ENCODE measurements at places on chromosomes 11 and 22. TPM values are rescaled to one million over a fixed set of nuclear protein-coding genes. Genes with fewer than 3 reads are reported as not detected.

DNA sequence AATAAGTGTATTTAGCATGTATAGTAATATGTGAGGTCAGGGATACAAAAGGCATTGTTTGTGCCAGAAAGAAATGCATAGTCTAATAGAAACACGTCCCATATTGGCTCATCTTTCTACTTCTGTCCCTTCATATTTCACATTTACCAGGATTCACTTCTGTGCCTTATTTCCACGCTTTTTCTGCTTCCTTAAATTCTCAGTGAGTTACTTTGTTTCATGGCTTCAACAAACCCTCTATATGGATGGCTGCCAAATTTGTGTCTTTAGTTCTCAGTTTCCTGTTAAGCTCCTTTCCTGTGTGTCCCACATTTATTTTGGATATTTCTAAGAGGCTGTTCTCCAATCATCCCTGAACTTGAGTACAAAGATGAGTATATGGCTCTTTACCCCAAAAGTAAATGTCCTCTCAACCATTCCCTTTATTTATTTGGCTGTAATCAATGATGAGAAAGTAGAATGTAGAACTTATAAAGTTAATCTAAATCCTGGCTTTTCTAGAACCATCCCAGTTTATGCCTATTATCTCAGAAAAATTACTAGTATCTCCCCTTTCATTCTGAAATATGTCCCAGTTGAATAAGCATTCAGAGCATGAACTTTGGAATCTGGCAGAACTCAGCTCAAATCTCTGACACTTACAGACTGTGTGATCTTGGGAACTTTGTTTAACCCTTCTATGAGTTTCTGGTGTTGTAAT is 23.5 kb downstream of the OR8B12 start:
- peaks cover 24% of the 10 kb centered on the region for H3K27me3 ChIP-seq
- no peak for DNase-seq
- H3K4me1 ChIP-seq, result no peaks in the 10 kb centered on the region
- no peaks in the 10 kb centered on the region for H3K36me3 ChIP-seq

- H3K4me3 ChIP-seq, result peak within 1 kb of the TSS; percentile 21
- H3K27ac ChIP-seq, result no peak within 1 kb of the TSS
- peaks cover 5% of the 10 kb centered on the region for H3K4me1 ChIP-seq
Measured at GRCh38 chr11:92224407-92225124, at the start of gene FAT3. Gene FAT3 (plus strand): TSS chr11:92224818. CDS start chr11:92352113, 127,295 bp downstream.

GRCh38 chr11:113874581-113875233 is 665 bp downstream of the USP28 start:
- H3K4me3 ChIP-seq, result peak overlapping the region; percentile 95
- no peaks in the 10 kb centered on the region for H3K27me3 ChIP-seq
- H3K27ac ChIP-seq, result peak overlapping the region; percentile 72

- no peak for DNase-seq
- H3K4me1 ChIP-seq, result peaks cover 10% of the 10 kb centered on the region
- peaks cover 6% of the 10 kb centered on the region for H3K36me3 ChIP-seq
- H3K27ac ChIP-seq, result no peak overlapping the region
Measured at GRCh38 chr11:111946499-111946898, 9.4 kb downstream of the DIXDC1 start.

KCNJ1 gene
- 0.70 TPM for total RNA-seq

GRCh38 chr11:95379479-95379878 is 148.5 kb upstream of the SESN3 start:
- DNase-seq, result no peak
- peaks cover 22% of the 10 kb centered on the region for H3K27me3 ChIP-seq
- peaks cover 6% of the 10 kb centered on the region for H3K36me3 ChIP-seq
- H3K4me3 ChIP-seq, result no peak overlapping the region
- H3K4me1 ChIP-seq, result peaks cover 3% of the 10 kb centered on the region

C11orf86 gene
- not detected for total RNA-seq

GRCh38 chr11:65569164-65569972 is 909 bp upstream of the ZNRD2 start:
- DNase-seq, result no peak
- H3K4me3 ChIP-seq, result peak overlapping the region; percentile 99
- H3K27ac ChIP-seq, result peak overlapping the region; percentile 99
- no peaks in the 10 kb centered on the region for H3K27me3 ChIP-seq
- H3K36me3 ChIP-seq, result peaks cover 2% of the 10 kb centered on the region

DNA sequence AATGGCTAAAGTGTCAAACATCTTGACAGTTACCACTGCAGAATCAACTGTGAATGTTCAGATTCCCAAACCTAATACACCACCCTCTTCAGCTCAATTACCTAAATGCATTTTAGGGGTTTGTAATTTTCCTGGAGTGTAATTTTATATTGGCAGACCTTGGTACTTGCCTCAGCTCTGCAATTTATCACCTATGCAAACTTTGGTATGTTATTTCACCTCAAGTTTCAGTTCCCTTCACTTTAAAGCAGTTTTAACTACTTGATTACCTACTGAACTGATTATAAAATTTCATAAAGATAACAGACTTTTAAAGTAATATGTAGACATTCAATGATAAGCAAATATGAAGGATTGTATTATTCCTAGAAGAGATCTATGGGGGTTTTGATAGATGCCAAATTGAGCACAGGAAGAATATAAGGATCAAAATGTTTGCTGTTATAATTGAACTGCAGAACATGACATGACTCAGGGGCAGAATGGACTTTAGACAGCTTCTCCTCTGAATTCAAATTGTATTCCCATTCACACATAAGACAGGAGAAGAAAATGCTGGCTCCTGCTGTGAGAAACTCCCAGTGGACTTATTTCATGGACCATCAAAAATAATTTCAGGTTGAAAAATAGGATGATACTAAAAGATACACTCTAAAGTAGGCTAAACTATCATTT is 491.5 kb upstream of the LUZP2 start:
- no peaks in the 10 kb centered on the region for H3K36me3 ChIP-seq
- no peak overlapping the region for H3K27ac ChIP-seq
- DNase-seq, result no peak
- H3K27me3 ChIP-seq, result no peaks in the 10 kb centered on the region
- no peaks in the 10 kb centered on the region for H3K4me1 ChIP-seq

- no peak overlapping the region for H3K4me3 ChIP-seq
- no peak for DNase-seq
- no peaks in the 10 kb centered on the region for H3K4me1 ChIP-seq
Measured at GRCh38 chr11:115922876-115923275, 418.7 kb upstream of the CADM1 start.

DNA sequence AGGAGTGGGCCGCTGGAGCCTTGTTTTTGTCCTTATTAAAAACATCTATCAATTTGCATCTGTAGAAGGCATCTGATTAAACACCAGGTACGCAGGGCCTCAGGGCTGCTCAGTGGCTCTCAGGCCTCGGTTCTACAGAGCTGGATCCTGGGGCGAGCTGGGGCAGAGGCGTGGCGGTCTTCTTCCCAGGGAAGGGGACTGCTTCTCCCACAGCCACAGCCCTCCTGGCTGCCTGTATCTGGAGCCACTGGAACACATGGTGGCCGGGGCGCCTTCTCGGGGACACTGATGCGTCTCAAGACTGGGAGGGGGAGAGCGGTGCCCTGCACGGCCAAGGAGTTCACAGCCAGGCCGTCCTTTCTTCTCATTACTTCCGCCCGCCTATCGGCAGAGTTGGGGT is 1178.2 kb downstream of the BRD1 start:
- no peak for DNase-seq
- H3K36me3 ChIP-seq, result no peaks in the 10 kb centered on the region
- H3K27me3 ChIP-seq, result no peaks in the 10 kb centered on the region
- no peaks in the 10 kb centered on the region for H3K4me1 ChIP-seq
- no peak overlapping the region for H3K27ac ChIP-seq

OR2AG2 gene
- not detected for total RNA-seq

PATE2 gene
- not detected for total RNA-seq

GRCh38 chr11:70637949-70638583 is 239.7 kb downstream of the CTTN start:
- peaks cover 21% of the 10 kb centered on the region for H3K27me3 ChIP-seq
- no peaks in the 10 kb centered on the region for H3K4me1 ChIP-seq
- H3K36me3 ChIP-seq, result no peaks in the 10 kb centered on the region
- no peak overlapping the region for H3K4me3 ChIP-seq
- no peak for DNase-seq

- no peaks in the 10 kb centered on the region for H3K27me3 ChIP-seq
- no peak overlapping the region for H3K4me3 ChIP-seq
- DNase-seq, result no peak
- no peaks in the 10 kb centered on the region for H3K36me3 ChIP-seq
Measured at GRCh38 chr11:66146074-66146473, 76.0 kb downstream of the PACS1 start.

ASPHD2 gene
- 2.4 TPM for total RNA-seq

- peaks cover 5% of the 10 kb centered on the region for H3K27me3 ChIP-seq
- H3K36me3 ChIP-seq, result no peaks in the 10 kb centered on the region
- H3K4me3 ChIP-seq, result no peak overlapping the region
- no peak for DNase-seq
Measured at GRCh38 chr22:41015003-41015402, 63.8 kb downstream of the RBX1 start.

GRCh38 chr11:5362017-5362625 is 10.8 kb downstream of the OR51B6 start:
- H3K27me3 ChIP-seq, result peaks cover 8% of the 10 kb centered on the region
- H3K36me3 ChIP-seq, result peaks cover 3% of the 10 kb centered on the region
- no peak overlapping the region for H3K27ac ChIP-seq
- DNase-seq, result no peak

PRRG4 gene
- total RNA-seq, result 0.07 TPM

- DNase-seq, result no peak
- no peaks in the 10 kb centered on the region for H3K27me3 ChIP-seq
- peaks cover 37% of the 10 kb centered on the region for H3K4me1 ChIP-seq
Measured at GRCh38 chr22:39931251-39931650, 28.9 kb upstream of the TMA7B start.

OR5AS1 gene
- total RNA-seq, result not detected

SCUBE2 gene
- not detected for total RNA-seq

SCN4B gene
- not detected for total RNA-seq

DNA sequence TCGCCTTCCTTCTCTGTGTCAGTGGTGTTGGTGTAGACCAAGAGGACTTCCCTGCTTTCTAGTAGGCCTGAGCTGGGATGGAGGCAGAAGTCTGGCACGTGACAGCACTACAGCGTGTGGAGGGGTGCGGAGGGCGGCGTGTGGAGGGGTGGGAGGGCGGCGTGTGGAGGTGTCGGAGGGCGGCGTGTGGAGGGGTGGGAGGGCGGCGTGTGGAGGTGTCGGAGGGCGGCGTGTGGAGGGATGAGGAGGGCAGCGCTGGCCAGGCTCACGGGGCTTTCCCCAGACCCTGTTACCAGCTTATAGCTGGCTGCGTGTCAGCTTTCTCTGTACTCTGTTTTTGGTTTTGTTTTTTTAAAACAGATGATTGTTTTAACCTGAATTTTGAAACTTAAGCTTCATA is 45.7 kb upstream of the CTTN start:
- DNase-seq, result no peak
- no peak overlapping the region for H3K4me3 ChIP-seq
- H3K27ac ChIP-seq, result no peak overlapping the region
- H3K4me1 ChIP-seq, result no peaks in the 10 kb centered on the region

KCNE3 gene
- total RNA-seq, result 1.6 TPM

C11orf87 gene
- 0.08 TPM for total RNA-seq

CHADL gene
- 3.5 TPM for total RNA-seq

NUDT8 gene
- total RNA-seq, result 3.4 TPM

- peak overlapping the region; percentile 95 for H3K4me3 ChIP-seq
- peak; percentile 18 for DNase-seq
- H3K27me3 ChIP-seq, result no peaks in the 10 kb centered on the region
- H3K27ac ChIP-seq, result peak overlapping the region; percentile 97
- H3K36me3 ChIP-seq, result peaks cover 4% of the 10 kb centered on the region
- peaks cover 27% of the 10 kb centered on the region for H3K4me1 ChIP-seq
Measured at GRCh38 chr11:119093942-119094815, 7.5 kb downstream of the DPAGT1 start.

BIRC3 gene
- 117 TPM for total RNA-seq

- no peaks in the 10 kb centered on the region for H3K27me3 ChIP-seq
- H3K4me1 ChIP-seq, result peaks cover 3% of the 10 kb centered on the region
- DNase-seq, result no peak
- peaks cover 5% of the 10 kb centered on the region for H3K36me3 ChIP-seq
Measured at GRCh38 chr22:41813726-41814410, 13.4 kb downstream of the CCDC134 start.

DNA sequence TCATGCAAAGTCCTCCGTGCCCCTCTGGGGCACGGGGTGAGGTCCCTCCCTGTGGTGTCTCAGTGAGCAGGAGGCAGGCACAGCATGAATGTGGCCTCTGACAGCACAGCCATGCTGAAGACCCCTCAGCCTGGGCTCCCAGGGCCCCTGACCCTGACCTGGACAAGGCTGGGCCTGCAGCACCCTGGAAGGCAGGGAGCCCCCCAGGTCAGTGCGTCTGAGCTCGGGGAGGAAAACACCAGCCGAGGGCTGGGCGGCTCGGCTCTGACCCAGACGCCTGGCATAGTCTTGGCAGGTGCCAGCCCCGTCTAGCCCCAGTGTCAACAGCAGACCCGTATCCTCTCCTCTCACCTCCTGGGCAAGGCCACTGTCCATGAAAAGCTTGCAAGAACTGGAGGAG is 1276.6 kb downstream of the BRD1 start:
- H3K27me3 ChIP-seq, result peaks cover 17% of the 10 kb centered on the region
- H3K4me1 ChIP-seq, result no peaks in the 10 kb centered on the region
- DNase-seq, result no peak
- no peak overlapping the region for H3K4me3 ChIP-seq
- H3K36me3 ChIP-seq, result no peaks in the 10 kb centered on the region

TMA7B gene
- total RNA-seq, result 7.2 TPM

ABCC8 gene
- not detected for total RNA-seq

GRCh38 chr22:40487663-40488249 is 117.4 kb downstream of the SGSM3 start:
- H3K4me3 ChIP-seq, result no peak overlapping the region
- H3K36me3 ChIP-seq, result no peaks in the 10 kb centered on the region
- no peak for DNase-seq
- H3K27ac ChIP-seq, result no peak overlapping the region
- no peaks in the 10 kb centered on the region for H3K27me3 ChIP-seq

GRCh38 chr22:21858025-21858764 is 9.2 kb downstream of the MAPK1 start:
- H3K36me3 ChIP-seq, result peaks cover 2% of the 10 kb centered on the region
- H3K27me3 ChIP-seq, result no peaks in the 10 kb centered on the region
- peaks cover 66% of the 10 kb centered on the region for H3K4me1 ChIP-seq
- H3K27ac ChIP-seq, result peak overlapping the region; percentile 84

- H3K4me1 ChIP-seq, result peaks cover 2% of the 10 kb centered on the region
- H3K36me3 ChIP-seq, result peaks cover 2% of the 10 kb centered on the region
- peaks cover 29% of the 10 kb centered on the region for H3K27me3 ChIP-seq
Measured at GRCh38 chr11:70034740-70035365, 43.3 kb upstream of the ANO1 start.

DNA sequence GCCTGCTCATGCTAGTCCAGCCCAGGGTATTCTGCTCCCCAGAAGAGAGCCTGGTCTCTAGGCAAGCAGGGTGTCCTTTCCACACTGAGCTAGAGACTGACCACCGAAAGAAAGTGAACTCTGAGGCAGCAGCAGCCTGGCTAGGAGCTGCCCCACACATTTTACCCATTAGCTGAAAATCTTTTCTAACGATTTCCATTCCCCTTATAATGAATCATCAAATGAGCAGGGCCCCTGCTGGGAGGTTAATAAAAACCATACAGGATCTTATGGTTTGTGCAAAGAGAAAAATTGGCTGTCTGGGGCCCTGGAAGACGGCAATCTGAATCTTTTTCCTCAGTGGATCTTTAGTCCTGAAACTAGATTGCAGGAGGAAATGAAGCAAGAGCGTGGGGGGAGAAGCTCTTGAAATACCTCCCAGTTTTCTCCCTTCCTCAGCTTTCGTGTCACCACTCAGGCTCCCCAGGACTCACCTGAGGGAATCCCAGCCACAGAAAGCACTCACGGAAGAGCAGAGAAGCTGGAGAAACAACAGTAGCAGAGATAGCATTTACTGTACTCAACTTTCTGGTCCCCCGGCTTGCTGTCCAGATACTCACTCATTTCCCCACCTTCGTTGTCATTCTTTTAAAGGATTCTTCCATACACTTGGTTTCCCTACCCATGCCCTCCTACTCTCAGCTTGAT is 74.7 kb upstream of the CD44 start:
- H3K27ac ChIP-seq, result no peak overlapping the region
- no peak overlapping the region for H3K4me3 ChIP-seq
- no peak for DNase-seq
